ENCODE measurements at places on chromosomes 16 and 17.

GRCh38 chr17:47291242-47291873, 32.4 kb upstream of the EFCAB13 start:
- no peak for DNase-seq

GRCh38 chr17:18224387-18225120, 881 bp upstream of the LLGL1 start:
- DNase-seq: no peak

DNA sequence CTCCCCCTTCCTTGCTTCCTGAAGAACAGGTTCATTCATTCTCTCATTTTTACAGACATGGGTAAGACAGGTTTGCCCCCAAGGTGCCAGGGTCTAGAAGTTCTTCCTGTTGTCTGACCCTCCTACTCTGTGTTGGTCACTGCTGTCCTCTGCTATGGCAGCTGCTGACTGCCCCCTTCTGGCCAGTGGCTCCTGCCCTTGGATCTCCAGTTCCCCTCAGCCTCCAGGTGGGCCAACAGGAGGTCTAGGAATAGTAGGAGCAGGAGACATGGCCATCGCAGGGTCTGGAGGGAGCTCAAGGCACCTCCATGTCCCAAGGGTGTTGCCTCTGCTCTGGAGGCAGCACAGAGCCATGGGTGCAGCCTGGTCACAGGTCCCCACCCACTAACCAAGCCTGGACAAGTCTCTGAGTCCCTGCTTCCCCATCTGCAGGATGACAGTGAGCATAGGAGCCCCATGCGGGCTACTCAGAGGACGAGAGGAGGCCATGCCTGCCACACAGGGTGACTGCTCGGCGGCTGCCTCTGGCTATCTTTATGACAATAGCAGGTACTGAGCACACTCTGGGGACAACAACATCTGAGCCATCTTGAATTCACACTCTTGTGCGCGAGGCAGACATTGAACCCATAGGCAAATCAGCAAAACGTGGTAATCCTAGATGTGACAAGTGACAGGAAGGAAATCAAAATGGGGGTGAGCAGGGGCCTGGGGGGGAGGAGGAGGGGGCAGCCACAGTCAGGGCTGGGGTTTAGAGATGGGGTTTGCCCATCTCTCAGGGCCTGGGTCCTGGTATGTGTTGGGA, 27.0 kb upstream of the NXPH3 start:
- DNase-seq: no peak

DNA sequence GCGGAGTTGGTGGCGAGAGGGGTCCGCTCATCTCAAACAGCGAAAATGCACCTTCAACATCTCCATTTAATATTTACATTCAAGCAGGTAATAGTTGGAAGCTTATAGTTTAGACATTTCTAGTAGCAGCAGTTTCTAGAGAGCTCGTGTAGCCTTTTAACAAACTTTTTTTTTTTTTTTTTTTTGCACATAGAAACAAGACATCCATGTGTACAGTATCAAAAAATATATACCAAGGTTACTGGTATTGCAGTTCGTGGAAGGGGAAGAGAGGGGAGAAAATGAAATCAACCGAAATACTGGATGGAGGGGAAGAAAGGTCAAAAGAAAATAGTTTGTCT, 6.2 kb downstream of the CBX4 start:
- DNase-seq: no peak

DNA sequence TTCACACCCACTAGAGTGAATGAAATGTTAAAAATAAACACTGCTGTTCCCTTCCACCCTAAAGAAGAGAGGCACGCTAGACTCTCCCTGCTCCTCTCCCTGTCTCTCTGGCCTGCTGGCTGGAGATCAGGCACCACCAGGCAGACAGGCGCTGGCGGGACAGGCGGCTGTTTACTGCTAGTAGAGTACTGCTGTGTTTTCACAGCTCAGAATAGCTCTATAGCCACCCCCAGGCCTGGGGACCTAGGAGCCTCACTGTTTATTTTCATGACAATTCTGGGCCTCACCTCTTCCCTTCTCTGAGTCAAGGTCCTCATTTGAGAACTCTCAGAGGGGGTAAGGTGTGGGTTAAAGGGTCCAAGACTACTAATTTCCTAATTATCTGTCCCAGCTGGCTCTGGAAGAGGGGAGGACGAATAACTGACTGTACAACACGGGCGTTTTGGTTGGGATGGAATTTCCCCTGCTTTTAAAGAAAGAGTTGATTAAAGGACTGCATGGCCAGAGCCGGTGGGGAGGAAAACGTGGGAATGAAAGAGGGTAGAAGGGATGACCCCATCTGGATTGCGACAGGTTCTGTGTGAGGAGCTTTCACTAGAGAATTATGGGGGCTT, 9.0 kb upstream of the G6PC1 start:
- DNase-seq: no peak

GRCh38 chr16:2756288-2757015, 4.0 kb downstream of the SRRM2 start:
- DNase-seq: no peak

DNA sequence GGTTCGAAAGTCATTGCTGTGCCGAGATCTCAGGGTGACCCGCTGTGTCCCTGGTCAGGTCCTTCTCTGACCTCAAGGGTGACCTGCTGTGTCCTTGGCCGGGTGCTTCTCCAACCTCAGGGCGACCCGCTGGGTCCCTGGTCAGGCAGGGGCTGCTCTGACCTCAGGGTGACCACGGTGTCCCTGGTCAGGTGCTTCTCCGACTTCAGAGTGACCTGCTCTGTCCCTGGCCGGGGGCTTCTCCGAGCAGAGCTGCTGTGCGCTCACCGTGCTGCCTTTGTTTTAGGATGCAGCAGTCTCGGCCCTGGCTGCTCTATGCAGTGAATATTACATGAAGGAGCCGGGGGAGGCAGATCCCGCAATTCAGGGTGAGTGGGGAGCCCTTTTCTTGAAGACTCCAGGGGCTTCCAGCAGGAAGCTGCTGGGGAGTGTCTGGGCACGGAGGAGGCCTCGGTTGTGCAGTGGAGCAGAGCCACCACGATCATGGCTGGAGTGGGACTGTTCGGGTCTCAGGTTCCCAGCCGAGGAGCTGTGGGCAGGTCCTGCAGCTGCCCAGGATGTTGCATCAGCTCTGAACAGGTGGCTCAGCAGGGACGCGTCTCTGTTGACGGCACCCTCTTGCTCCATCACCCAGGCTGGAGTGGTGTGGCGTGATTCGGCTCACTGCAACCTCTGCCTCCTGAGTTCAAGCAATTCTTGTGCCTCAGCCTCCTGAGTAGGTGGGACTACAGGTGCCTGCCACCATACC, 83.7 kb upstream of the ZNF750 start:
- DNase-seq: no peak

DNA sequence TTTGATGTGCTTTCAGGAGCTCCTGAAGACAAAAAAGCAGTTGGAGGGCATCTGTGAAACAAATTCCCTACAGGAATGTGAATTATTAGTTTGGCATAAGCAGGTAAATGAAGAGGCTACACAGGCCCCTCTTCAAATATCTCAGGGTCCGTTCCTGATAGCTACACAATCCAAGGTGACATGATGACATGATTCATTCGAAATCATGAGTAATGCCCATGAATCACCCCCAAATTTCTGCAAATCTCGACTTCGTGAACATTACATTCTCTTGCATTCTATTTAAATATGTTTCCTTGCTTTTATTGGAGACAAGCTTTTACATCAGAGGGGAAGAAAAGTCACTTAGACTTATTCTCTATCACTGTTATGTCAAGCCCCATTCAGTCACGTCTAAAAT, 22.3 kb downstream of the GAN start:
- no peak for DNase-seq

DNA sequence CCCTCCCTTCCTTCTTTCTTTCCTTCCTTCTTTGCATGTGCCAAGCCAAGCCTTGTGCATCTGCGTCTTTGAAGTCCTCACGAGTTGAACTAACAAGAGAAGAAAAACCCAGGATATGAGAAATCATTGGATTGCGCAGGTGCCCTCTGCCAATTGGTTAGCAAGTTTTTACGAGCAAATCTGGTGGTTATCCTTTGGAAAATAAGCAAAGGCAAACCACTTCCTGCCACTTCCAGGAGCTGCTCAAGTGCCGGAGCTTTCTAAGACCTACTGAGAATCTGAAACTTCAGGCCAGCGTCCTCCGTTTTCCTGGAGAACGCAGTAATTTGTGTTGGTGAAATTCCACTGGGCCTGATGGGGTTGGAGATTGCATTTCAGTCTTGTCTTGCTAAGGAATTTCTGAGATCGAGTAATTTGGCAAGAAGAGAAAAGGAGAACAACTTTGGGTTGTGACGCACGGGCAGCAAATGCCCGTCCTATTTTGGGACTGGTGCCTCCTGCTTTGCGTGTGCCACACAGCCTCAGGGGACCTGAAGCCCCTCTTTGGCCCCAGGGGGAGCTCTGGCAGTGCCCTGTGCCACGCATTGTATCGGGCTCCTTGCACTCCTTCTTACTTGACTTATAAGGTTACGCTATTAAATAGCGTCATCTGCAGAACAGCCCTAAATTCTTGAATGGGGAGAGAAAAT, 56.4 kb downstream of the CMIP start:
- DNase-seq: no peak

- DNase-seq: no peak
Observed at GRCh38 chr16:47175152-47175551, 31.4 kb upstream of the NETO2 start.

- no peak for DNase-seq
Observed at GRCh38 chr16:78984887-78985464, 615.6 kb downstream of the MAF start.
